ENCODE measurements at places on chromosomes 7 and 10. TPM values are rescaled to one million over a fixed set of nuclear protein-coding genes. Genes with fewer than 3 reads are reported as not detected.

HOXA5 gene
- total RNA-seq, result not detected

GRCh38 chr10:97107551-97107950 is 78.2 kb downstream of the SLIT1 start:
- no peaks in the 10 kb centered on the region for H3K36me3 ChIP-seq
- no peak overlapping the region for H3K27ac ChIP-seq
- no peak overlapping the region for H3K4me3 ChIP-seq
- no peak for DNase-seq
- H3K27me3 ChIP-seq, result peaks cover 22% of the 10 kb centered on the region

COBL gene
- not detected for total RNA-seq

DNA sequence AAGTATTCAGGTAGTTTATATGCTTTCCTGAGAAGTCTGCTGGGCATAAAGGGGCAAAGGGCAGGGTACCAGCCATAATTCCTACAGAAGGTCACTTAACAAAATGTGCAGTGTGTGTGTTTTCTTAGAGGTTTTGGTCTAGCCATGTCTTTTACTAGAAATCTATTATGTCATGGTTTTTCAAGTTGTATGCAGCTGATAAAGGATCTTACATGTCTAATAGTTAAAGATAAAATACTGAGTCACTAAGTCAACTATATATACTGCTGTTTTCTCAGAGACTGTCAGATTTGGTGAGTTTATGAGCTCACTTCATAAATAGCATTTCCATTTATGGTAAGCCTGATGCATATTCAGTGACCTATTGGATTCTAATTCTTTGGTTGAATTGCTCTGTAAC is 7.7 kb downstream of the CASP2 start:
- no peak overlapping the region for H3K4me3 ChIP-seq
- DNase-seq, result no peak
- peaks cover 7% of the 10 kb centered on the region for H3K4me1 ChIP-seq
- peaks cover 88% of the 10 kb centered on the region for H3K36me3 ChIP-seq

- H3K27me3 ChIP-seq, result peaks cover 24% of the 10 kb centered on the region
- H3K4me1 ChIP-seq, result no peaks in the 10 kb centered on the region
- no peak for DNase-seq
These were observed 1.8 kb downstream of the INSYN2A start for GRCh38 chr10:127194599-127194998.

SPDYE6 gene
- total RNA-seq, result not detected

ERVW-1 gene
- total RNA-seq, result not detected
